ENCODE measurements at places on chromosomes 16 and 17.

- no peak for DNase-seq
These were observed 139.8 kb upstream of the ELAC2 start for GRCh38 chr17:13157656-13158055.

- DNase-seq, result peak; percentile 21
These were observed 2.0 kb downstream of the CBX4 start for GRCh38 chr17:79836972-79837887.

DNA sequence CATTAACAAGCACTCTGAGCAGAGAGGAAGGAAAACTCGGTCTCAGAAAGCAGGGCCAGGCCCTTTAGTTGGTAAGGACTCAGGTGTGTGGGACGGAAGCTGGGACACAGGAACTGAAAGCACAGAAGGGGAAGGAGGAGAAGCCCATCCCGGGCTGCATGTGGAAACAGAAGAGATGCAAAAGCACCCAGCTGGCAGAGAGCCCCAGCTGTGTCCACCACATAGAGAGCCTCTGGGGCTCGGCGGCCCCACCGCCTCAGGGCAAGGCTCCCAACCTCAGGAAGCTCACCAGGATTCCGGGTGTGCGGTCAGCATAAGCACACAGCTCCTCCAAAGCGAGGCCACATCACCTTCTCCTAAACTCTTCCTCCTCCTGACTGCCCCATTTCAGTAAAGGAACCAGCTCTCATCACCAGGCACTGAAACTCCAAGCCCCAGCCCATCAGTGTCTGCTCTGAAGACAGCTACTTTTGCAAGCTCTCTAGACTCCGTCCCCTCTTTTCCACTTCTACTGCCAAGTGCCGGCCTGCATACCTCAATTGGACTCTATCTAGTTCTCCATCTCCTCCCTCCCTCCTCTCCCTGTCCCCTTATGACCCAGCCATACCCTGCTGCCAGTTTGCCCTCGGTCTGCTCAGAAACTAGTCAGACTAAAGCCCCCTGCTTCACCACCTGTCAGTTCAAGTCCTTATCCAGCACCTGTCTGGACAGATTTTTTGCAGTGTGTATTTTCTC lies 6.0 kb downstream of the ST3GAL2 start:
- DNase-seq, result no peak

GRCh38 chr16:65083164-65083857 lies 38.6 kb downstream of the CDH11 start:
- DNase-seq, result no peak

DNA sequence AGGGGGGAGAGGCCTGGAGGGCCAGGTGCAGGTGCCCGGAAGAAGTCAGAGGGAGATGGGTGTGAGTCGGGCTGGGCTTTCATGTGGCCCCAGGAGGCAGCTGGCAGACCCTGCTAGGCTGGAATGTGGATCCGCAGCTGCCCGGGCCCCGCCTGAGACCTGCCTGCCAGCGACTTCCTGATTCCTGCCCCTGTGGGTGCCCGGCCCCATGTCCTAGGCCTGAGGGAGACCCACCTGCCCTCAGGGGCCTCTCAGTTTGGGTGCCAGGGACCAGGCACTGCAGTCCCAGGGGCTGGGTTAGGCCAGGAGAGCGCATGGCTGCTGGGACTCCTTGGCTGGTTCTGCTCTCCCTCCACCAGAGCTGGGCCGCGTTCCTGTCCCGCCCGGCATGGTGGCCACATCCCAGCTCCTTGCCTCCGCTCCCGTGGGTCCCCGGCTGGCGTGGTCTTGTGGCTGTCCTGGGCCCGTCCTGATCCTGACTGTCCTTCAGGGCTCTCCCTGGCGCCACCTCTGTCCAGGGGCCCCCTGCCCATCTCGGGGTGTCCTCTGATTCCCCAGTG lies 22.1 kb upstream of the SPNS2 start:
- DNase-seq, result no peak

DNA sequence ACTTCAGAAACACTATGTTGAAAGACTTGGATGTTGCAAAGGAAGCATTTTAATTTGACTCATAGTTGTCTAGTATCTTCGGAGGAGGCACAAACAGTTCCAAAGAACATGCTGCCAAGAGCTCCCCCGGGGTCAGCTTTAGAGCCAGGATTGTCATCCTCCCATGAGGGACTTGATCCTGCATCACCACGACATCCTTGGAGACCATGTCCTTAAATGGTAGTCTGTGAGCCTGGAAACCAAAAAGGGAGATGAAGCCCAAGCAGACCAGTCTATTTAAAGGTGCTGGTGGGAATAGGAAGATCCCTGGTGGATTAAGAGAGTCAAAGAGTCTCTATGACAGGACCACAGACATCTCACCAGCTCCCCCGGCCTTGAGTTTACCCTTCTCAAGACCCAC lies 33.3 kb upstream of the DYNLRB2 start:
- no peak for DNase-seq

- DNase-seq, result no peak
These were observed 135.1 kb downstream of the SKAP1 start for GRCh38 chr17:48294806-48295361.

DNA sequence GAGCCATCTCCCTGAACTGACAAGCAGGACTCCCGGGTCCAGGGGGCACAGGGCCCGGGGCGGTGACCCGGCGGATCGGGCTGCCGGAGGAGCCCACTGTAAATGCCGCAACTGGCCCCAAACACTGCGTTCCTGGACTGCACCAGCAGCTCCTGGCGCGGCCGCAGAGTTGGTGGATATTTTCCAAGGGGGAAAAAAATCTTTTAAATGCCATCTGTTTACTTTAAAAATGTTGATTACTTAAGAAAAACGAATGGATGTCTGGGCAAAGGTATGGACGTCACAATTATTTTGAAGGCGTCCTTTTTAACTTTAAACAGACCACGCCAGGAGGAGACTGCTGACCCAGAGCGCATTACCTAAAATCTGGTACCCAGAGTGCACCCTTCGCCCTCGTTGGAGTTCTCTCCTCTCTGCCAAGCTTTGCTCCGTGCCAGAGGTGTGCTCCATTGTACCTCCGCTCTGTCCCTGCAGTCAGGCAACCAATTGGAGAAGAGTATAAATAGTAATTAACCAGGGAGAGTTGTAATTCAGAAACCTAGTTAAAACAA lies 3.4 kb downstream of the HS3ST3B1 start:
- DNase-seq, result no peak
